Progenitor cell of endocrine pancreas (in vitro differentiated cells): ENCODE measurements at places on chromosomes 13 and 19. TPM values are rescaled to one million over a fixed set of nuclear protein-coding genes. Genes with fewer than 3 reads are reported as not detected.

GRCh38 chr13:38417727-38418126, 68.1 kb downstream of the UFM1 start:
- no peak for DNase-seq

DNA sequence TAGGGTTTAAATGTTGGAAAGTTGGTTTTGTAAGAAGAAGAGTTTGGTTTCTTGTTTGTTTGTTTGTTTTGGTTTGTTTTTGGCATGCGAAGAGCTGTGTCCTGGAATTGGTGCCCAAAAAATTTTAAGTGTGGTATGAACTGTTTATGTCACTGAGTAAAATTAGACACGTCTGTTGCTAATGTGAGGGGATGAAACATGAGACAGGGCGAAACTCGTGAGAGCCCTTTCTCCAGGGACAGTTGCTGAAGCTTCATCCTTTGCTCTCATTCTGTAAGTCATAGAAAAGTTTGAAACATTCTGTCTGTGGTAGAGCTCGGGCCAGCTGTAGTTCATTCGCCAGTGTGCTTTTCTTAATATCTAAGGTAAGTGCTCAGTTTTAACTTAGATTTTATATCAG, at the start of gene SGCG:
TSS of gene SGCG (plus strand) at position 269 of the 400 bp plus-strand sequence. CDS start 22,716 bp downstream, outside the sequence.
- no peak for DNase-seq

GRCh38 chr19:16702123-16702522, 17.5 kb upstream of the NWD1 start:
- no peak for DNase-seq

DNA sequence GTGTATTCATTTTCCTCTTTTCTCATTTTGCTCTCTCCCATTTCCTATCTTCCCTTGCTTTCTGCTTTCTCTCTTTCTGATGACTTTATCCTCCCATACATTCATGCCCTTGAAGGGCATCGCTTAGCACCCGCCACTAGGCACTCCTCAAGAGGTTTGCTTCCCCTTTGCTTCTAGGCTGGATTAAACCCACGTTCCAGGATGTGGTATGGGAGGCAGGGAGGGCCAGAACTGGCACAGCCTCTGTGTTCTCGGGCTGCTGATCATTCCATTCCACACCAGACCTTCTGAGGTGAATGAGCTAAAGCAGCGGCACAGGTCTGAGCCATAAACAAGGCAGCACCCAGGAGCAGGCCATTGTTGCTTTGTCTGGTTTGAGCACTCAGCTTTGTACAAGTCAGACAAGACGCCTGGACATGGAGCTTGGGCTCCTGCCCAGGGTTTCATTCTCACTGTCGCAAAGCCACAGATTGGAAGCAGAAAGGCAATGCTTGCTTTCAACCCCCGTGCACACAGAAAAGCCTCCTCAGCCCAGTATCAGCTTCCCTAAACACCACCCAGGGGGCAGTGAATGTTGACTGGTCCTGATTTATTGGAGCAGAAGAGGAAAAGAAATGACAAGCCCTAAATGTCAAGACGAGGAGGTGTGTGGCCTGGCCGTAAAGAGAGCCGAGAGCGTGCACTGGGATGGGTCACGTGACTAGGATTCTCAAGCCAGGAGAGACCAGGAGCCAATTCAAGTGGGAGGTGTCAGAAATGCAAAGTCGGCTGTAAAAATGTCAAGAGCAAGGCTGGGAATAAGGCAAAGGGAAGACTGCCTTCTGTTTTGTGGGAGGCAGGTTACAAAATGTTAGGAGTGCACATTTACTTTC, 218.0 kb upstream of the SERP2 start:
- DNase-seq, result no peak

- DNase-seq, result no peak
Observed at GRCh38 chr13:44110091-44110621, 230.5 kb downstream of the LACC1 start.

- DNase-seq, result no peak
Observed at GRCh38 chr19:49807058-49807903, 5.8 kb downstream of the FUZ start.

DNA sequence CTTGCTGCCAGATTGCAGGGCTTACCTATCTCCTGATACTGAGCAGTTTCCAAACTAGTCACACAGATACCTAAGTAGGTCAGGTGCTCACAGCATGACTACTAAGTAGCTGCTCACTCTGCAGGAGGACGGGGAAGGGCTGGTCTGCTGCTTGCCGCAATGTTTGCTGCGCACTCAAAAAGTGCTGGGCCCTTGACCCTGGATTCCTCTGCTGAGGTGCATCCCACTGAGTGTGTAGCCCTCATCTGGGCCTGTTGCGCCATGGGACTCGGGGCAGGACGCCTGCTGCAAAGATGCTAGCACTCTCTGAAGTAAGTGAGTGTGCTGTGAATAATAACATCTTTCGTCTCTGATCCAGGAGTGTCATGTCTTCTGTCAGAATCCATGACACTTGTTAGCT, 59.2 kb upstream of the MEDAG start:
- DNase-seq, result no peak

DNA sequence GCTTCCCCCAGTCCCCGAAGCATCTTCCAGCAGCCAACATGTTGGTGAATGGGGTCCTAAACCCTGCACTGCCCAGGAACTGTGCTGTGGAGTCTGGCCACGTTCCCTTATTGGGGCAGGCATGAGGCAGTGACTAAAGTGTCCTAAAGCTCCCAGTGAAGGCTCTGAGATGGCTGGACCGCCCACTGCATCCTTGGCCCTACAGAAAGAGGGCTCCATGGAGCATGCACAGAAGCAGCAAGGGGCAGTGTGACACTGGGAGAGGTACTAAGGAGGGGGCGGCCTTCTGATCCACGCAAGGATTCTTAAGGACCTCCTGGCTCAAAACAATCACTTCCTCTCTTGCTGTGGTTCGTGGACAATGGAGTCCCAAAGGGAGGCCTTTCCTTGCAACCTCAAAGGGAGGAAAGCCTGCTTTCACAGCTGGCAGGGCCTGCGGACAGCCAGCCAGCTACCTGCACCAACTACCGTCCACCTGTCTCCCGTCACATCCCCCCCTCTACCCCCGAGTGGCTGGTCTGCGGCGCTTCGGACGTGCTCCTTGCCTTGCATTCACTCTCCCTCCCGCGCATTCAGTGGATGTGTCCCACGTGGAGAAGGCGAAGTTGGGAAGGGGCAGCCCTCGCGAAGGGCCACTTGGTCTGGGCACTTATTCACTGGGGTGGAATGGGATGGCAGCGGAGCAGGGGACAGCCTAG, 63.9 kb upstream of the STARD13 start:
- DNase-seq, result no peak

DNA sequence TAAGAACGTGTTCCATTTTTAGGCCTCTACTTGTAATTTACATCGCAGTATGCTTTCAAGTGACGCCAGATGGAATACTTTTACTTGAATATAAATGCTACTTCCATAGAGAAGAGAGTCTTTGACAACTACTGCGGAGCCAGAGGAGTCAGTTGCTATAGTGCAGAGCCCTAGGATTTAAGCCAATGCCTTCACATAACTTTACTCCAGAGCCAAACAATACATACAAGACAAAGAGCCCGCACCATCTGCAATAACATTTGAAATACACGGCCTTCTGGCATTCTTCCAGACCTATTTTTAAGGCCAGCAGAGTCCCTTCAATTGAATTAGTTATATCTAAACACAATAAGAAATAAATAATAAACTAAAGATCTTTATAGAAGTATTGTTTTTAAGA, 59.4 kb downstream of the XPO4 start:
- no peak for DNase-seq

DNA sequence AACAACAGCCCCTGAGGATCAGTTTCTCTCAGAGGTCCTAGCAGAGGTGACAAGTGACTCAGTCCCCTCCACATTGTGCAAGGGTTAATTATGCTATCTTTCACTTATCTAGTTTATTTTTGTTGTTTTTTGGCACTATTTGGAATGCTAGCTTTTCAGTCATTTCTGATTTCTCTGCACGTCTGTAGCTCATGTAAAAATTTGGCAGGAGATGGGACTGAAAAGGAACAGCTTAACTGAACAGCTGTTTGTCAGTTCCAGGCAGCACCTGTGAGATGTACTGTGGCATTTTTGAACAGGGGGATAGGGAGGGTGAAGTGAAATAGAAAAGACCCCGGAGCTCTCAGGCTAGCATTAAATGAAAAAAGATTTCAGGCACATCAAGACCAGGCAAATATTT, 313.5 kb downstream of the SUCLA2 start:
- DNase-seq, result no peak

DNA sequence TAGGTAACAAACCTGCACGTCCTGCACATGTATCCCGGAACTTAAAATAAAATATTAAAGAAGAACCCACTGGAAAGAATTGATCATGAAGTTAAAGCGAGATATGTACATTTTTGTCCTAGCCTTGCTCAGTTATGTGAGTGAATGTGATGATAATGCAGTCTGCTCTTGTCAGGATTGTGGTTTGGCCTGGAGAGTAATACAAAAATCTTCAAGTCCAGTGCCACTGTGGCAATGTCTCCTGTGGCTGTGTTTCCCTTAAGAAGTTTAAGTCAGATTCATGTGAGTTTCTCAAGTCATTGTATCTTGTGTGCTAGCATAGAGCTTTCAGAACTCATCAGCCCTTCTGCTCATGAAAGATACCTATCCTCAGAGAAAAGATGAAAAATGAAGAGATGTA, 18.0 kb upstream of the ITGBL1 start:
- DNase-seq, result no peak

GRCh38 chr13:97492257-97492656, 58.3 kb downstream of the RAP2A start:
- no peak for DNase-seq

DNA sequence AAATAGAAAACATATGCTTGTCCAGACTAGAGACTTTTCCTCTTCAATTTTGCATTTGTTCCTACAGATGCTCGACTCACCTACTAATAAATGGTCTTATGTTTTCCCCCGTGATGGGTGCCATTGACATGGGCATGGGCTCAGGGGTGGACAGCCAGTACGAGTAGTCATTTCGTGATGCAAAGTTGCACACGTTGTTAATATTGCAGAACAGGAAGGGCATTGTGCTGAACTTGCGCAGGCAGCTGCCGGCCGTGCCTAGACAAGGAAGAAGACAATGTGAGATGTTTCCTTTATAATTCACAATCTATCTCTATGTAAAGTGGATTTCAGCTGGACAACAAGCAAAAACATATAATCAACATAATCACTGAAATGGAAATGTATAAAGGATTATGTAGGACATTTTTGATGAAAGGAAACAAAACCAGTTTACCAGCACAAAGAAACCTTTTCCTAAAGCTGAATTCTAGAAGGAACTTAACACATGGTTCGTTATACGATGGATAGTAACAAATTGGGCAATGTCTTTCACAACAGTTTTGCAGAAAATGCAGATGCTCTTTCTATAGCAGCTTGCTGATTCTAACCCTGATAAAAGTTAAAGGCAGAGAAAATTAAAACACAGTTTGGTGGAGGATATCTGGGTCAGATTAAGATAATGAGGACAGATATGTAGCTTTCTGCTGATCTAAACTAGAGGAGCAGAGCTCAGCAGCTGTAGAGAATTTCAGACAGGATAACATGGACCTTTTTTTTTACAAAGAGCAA, 145.7 kb downstream of the COL4A1 start:
- DNase-seq, result no peak

DNA sequence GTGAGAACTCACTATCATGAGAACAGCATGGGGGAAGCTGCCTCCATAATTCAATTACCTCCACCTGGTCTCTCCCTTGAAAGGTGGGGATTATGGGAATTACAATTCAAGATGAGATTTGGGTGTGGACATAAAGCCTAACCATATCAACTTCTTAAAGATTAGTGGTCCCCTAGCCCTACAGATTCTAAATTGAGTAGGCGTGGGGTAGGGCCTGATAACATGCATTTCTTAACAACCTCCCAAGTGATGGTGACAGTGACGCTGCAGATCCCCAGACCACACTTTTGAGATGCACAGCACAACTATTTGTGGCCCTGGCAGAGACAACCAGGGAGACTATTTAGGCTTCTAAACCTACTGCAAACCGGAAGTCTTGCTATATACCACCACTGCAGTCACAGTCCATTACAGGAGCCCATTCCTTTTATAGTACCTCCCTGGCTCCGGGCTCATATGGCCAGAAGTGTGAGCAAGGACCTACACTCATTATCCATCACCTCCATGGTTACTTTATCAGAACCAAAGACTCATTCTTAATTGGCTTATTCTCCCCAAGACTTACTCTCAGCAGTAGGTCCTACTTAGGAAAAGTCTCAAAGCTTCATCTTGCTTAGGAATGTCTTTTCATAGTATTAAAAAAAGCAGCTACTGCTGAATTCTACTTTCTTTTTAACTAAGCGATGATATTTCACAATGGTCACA, 2.1 kb upstream of the DPY19L3 start:
- no peak for DNase-seq

GRCh38 chr13:105952233-105952972, 583.1 kb downstream of the EFNB2 start:
- DNase-seq, result no peak

- no peak for DNase-seq
Observed at GRCh38 chr19:38043649-38044144, 136.7 kb downstream of the SIPA1L3 start.

DNA sequence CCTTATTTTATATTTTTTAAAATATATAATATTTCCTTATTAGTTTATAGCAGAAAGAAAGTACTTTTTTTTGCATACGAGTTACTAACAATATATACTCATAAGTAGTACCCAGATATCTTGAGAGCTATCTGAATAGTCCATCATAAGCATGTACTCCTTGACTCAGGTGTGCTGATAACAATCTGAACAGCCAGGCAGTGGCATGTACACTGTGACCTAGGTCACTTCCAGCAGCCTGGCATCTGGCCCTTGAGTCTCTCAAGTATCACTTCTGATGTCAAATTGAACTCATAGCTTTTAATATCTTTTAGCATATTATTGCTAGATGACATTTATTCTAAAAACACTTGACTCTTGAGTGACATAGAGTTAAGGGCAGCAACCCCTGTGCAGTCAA, 1576.7 kb downstream of the SLITRK1 start:
- DNase-seq, result no peak

The CYP4F2 gene
- not detected in 2 replicates for total RNA-seq

The ZNF556 gene
- total RNA-seq, result not detected in 2 replicates

The ONECUT3 gene
- 41.9 and 42.9 TPM in 2 replicates for total RNA-seq

The KCNN4 gene
- 0.31 and 0.34 TPM in 2 replicates for total RNA-seq

The CHST8 gene
- 3.0 and 3.4 TPM in 2 replicates for total RNA-seq

The HCST gene
- 1.6 TPM in 1 of 2 replicates, not detected in the other for total RNA-seq

The NCR1 gene
- not detected in 2 replicates for total RNA-seq

The KLK3 gene
- total RNA-seq, result not detected in 2 replicates

The STRN4 gene
- total RNA-seq, result 115 and 117 TPM in 2 replicates

The BRCA2 gene
- total RNA-seq, result 11.3 and 14.7 TPM in 2 replicates

The FSD1 gene
- 22.2 and 25.1 TPM in 2 replicates for total RNA-seq

The CEACAM5 gene
- total RNA-seq, result not detected in 2 replicates

The ZBTB32 gene
- not detected in 2 replicates for total RNA-seq
